ENCODE measurements at places on chromosomes 1 and 21. TPM values are rescaled to one million over a fixed set of nuclear protein-coding genes. Genes with fewer than 3 reads are reported as not detected.

- no peak for DNase-seq
Measured at GRCh38 chr1:980137-980571, 1.7 kb downstream of the PERM1 start.

DNA sequence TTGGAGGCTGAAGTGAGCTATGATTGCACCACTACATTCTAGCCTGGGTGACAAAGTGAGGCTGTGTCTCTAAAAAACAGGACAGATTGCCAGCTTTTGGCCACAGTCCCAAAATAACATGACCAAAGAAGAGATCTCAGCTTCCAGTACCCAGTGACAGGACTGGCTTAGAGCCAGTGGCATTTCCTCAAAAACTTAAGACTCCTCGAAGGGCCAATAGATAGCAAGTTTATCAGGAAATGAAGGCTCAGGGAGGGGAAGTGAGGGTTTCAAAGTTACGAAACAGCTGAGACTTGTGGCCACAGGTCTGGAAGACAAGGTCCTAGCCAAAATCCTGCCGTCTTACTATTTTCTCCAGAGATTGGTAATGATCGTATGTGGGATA, 6.3 kb upstream of the TMEM39B start:
- DNase-seq: no peak

- no peak for DNase-seq
Measured at GRCh38 chr1:183003203-183003602, 20.0 kb upstream of the LAMC1 start.

GRCh38 chr1:107142140-107142542, 1.3 kb downstream of the NTNG1 start:
- DNase-seq: no peak

DNA sequence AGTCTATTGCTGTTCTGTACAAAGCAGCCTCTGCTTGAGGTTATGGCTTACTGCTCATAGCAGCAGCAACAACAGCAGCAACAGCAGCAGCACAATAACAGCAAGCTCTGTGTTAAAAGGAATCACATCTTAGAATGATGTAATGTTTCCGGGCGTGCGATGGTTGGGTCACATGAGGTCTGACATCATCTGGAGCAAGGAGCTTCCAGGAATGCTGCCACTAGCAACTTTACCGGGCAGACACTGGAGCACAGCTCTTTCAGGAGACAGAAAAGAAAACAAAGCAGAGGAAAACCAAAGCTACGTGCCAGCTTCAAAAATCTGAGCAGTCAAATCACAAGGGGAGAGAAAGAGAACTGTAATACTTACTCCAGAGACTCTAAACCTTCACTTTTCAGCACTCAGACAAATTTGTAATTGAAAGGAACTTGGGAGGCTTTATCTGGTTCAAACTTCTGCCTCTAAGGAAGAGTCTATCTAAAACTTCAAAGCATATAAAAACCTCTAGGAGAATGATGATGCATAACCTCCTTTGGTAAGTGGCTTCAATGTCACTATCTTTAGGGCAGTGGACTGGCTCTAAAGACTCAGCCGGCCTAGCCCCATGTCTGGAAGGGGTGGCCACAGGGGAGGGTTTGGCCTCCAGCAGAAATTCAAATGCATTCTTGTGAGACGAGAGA, 28.3 kb upstream of the RAB3GAP2 start:
- DNase-seq: no peak

GRCh38 chr21:44618504-44618903, 6.6 kb downstream of the KRTAP10-8 start:
- DNase-seq: no peak

DNA sequence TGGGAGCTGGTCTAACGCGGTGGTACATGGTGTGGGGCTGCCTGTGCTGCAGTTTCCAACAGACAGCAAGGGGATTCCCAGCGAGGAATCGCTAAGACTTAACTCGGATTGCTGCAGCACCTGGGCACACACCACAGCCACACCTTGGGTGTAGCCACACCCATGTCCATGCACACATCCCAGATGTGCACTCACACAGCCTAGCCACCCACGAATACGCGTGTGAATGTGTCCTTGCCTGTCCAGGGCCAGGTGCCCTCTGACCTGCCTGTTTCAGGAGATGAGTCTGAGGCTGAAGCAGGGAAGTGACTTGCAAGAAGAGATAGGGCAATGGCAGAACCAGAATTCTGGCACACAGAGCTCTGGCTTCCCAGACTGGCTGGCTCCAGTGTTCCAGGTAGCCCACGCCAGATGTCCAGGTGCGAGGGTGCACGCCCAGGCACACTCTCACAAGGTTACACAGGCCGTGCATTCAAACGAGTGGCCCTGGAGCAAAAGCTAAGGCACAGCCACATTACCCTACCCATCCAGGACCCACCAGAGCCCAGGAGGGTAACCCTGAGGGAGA, 272.7 kb downstream of the TRABD2B start:
- no peak for DNase-seq

DNA sequence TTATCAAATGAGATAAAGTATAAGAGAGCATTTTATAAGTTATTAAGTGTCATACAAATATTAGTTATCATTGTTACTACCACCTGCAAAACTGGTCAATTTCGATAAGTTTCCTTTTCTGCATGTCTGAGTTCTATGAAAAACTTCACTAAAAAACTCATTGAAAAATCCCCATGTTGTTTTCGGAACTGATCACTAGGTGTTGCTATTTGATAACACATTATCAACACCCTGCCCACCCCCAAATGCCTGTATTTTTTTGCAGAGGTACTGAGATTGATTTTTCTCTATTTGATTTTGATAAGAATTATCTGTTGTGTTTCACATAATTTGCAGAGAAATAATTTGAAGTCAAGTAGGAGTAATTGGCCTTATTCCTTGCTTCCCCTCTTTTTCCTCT, 22.1 kb upstream of the DISP1 start:
- no peak for DNase-seq

- DNase-seq: no peak
Measured at GRCh38 chr1:16979475-16980327, 719 bp downstream of the MFAP2 start.

DNA sequence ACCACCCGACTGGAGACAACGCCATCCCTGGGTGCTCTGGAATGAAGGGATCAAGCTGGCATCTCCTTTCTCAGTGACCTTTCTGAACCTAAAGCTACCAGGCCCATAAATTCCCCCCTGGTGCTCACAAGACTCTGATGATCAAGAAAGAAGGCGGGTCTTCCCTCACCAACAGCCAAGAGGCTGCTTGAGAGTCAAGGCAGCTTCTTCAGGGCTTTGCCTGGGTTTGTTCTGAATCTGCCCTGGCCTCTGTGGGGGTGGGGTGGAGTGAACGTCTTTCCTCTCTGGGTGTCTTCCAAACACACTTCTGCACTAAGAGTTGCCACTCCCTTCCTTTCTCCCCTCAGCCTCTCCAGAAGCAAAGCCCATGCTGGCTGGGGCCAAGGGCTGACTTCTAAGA, 36.1 kb downstream of the CD247 start:
- DNase-seq: peak; percentile 40

DNA sequence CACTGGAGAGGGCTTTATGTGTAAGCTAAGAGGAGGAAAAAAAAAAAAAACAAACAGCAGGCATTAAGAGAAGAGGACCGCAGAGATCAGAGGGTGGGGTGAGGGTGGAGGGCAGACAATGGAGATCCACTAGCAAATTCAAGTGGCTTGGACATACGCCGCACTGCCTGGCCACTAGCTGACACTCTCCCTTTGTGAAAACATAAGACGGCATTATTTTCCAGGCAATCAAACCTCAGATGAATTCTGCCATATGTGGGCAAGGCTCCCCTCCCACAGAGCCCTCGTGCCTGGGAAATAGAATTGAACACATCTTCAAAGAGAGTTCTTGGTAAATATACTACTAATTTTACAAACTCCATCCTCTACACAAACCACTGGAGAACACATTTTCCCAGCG, 53.6 kb downstream of the ERG start:
- no peak for DNase-seq

DNA sequence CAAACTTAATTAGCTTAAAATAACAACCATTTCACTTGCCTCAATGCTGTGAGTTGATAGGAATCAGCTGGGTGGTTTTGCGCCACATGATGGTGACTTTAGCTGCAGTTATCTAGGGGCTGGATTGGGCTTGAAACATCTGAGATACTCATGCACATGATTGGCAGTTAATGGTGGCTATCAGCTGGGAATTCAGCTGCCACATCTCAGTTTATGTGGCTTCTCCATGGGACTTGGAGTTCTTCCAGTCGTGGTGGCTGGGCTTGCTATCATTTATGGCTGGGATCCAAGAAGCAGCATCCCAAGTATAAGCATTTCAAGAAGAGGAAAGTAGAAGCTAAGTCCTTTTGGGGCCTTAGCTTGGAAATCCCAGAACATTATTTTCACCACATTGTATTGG, 36.4 kb downstream of the PDC start:
- no peak for DNase-seq

DNA sequence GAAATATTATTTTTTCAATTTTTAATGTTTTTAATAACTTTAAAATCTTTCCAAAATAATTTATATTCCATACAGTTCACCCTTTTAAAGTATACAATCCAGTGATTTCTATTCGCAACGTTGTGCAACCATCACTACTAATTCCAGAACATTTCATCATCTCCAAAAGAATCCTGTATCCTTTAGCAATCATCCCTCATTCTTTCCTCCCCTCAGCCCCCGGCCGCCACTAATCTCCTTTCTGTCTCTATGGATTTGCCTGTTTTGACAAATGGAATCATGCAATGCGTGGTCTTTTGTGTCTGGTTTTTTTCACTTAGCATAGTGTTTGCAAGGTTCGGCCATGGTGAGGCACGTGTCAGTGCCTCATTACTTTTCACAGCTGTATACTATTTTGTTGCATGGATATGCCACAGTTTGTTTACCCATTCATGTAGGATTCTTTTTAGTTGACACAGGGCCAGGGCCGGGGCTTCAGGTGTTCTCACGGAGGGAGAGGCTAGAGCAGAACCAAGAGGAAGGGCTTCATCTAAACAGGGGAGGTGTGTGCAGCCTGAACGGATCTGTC, 40.6 kb upstream of the ZBTB40 start:
- DNase-seq: no peak

GRCh38 chr1:42052072-42052699, 101.0 kb upstream of the GUCA2B start:
- no peak for DNase-seq

DNA sequence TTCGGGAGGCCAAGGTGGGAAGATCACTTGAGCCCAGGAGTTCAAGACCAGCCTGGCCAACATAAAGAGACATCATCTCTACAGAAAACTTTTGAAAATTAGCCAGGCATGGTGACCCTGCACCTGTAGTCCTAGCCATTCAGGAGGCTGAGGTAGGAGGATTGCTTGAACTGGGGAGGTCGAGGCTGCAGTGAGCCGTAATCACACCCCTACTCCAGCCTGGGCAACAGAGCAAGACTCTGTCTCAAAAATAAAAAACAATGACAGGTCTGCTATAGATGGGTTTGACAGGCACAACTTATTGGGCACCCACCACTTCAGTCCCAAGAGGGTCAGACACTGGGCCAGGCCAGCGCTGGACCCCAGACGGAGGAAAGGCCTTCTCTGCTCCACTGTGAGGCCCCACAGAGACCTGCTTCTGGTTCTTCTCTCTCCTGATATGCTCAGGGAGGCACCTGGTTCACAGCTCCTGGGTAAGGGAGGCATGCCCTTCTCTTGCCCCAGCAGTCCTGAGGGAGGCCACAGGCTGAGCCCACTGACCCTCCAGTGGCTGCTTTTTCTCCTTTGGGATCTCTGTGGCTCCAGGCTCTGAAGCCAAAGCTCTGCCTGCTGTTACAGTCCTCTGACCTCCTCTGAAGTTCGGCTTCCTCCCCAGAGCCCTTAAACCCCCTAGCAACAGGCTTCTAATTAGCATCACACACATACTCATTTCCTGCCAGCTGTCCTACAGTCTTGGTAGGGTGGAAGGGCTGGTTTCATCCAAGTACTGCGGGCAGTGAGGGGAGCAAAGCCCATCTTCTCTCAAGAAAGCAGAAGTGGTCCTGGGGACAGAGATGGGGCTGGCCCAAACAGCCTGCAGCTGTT, 14.4 kb downstream of the S100A16 start:
- no peak for DNase-seq

GRCh38 chr1:174800216-174800851, 199.4 kb upstream of the CACYBP start:
- no peak for DNase-seq

DNA sequence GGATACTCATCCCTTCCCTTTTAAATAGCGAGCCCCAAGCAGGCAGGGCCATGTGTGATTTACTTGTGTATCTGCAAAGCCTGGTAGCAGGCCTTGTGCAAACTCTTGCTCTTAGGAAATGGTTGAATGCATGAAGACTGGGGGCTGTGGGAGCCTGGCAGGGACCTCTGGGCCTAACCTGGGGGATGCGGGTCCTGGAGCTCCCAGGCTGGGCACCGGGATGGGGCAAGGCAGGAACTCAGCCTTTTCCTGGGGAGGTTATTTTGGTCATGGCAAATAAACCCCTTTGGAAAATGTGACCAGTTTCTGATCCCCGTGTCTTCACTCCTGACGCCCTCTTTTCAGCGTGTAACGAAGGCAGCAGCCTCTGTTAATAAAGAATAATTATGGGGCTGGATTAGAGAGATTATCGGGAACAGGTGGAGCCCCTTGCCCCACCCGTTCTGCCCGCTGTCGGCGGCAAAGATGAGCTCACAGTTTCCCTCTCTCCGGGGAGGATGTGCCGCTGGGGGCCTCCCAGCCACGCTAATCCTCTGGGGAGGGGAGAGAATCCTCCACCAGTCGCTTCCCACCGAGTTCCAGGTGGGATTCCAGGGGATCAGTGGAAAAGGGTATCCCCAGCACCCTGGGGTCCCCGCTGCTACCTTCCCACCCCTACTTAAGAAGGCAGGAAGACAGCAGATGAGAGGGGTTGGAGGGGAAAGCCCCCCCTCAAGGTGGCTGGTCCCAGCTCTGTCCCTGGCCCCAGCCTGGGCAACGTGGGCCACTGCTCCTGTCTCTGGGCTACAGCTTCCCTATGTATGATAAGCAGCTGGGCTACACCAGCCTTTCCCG, 69.7 kb upstream of the WNT4 start:
- no peak for DNase-seq

GRCh38 chr1:160454371-160455152, 54.2 kb downstream of the VANGL2 start:
- no peak for DNase-seq

GRCh38 chr1:3016641-3017439, 4.4 kb upstream of the ACTRT2 start:
- no peak for DNase-seq

GRCh38 chr1:117174851-117175250, 35.9 kb downstream of the VTCN1 start:
- DNase-seq: no peak

DNA sequence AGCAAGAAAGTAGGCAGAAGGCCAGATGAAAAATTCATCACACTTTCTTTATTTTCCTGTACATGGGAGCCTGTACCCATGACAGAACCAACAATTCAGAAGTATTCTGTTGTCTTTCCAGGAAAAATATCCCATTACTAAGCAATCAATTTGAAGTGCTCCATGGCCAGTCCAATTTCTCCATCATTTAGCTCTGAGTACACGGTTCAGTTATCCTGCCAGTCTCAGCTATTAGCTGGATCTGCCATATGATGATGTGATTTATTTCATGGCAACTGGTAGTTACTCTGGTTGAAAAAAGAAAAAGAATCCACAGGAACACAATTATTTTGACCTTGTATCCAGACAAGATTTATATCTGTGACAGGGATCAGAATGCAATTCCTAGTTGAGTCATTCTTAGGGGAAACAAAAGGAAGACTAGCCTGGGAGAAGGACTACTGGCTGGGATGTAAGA, 70.6 kb upstream of the GORAB start:
- no peak for DNase-seq

The ETNK2 gene
- 0.79 TPM for total RNA-seq

The FAM3B gene
- not detected for total RNA-seq

The FCRL6 gene
- not detected for total RNA-seq

The EVI5 gene
- 28.7 TPM for total RNA-seq

The LEFTY1 gene
- not detected for total RNA-seq

All from activated T-cell treated with anti-CD3 and anti-CD28 coated beads, Interleukin-2, amount 50 U/mL, for 4 hours (primary cell).